ENCODE measurements at places on chromosomes 13 and 19.
A peak's percentile ranks its signal among the peaks of the same experiment; 100 is the strongest.

GRCh38 chr13:23985839-23986238 is 88.5 kb upstream of the C1QTNF9B start:
- DNase-seq: no peak

GRCh38 chr19:17023805-17024204 is 2.8 kb downstream of the CPAMD8 start:
- DNase-seq: no peak

DNA sequence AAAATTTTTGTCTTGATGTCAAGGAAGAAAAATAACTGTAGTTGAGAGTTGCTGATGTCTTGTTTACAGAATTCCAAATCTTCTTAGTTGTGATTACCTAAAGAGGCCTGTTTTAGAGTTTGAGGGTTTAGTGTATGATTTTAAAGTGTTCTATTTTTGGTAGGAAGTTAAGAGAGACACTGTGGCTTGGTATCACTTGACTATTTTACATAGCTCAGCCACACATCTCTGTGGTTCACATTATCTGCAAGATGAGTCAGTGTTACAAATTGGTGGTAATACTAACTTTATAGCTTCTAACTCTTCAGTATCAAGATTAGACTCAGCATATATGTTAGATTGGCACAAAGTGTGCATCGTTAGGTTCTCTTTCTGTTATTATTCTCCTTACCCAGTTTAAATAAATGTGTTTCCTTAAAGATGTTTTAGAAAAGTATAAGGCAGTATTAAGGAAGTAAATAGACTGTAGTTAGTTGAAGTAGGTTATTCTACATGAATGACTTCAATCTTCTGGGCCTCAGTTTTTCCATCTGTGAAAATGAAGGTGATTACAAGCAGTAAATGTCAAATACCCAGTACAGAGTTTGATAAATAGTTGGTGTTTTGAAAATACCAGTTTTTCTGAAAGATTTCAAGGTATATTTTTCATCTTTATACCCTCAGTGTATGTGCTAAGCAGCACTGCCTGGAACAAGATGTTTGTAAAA is 33.4 kb downstream of the COG6 start:
- DNase-seq: peak; percentile 12

DNA sequence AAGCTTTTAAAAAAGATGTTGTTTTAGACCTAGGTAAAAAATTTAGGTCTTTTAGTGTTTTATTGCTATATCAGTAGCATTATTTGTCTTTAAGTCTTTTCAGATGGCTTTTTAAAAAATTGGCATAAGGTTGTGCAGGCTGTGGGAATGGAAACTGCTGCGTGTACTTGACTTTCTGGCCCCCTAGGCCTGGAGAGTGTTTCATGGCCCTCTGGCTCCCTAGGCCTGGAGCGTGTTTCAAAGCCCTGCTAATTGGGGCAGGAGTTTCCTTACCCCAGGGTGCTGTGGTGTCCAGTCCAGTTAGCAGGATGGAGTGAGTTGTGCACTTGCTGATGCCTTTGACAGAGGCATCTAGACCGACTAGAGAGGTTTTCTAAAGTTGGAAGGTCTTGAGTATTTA is 23.8 kb downstream of the PRAM1 start:
- DNase-seq: no peak

GRCh38 chr13:103639326-103639725 is 573.1 kb upstream of the SLC10A2 start:
- no peak for DNase-seq

GRCh38 chr19:57403737-57404563 is 7.0 kb upstream of the ZNF17 start:
- no peak for DNase-seq

GRCh38 chr13:106700439-106700838 is 132.5 kb upstream of the ARGLU1 start:
- no peak for DNase-seq

GRCh38 chr19:39084732-39085080 is 538 bp downstream of the ACP7 start:
- no peak for DNase-seq

DNA sequence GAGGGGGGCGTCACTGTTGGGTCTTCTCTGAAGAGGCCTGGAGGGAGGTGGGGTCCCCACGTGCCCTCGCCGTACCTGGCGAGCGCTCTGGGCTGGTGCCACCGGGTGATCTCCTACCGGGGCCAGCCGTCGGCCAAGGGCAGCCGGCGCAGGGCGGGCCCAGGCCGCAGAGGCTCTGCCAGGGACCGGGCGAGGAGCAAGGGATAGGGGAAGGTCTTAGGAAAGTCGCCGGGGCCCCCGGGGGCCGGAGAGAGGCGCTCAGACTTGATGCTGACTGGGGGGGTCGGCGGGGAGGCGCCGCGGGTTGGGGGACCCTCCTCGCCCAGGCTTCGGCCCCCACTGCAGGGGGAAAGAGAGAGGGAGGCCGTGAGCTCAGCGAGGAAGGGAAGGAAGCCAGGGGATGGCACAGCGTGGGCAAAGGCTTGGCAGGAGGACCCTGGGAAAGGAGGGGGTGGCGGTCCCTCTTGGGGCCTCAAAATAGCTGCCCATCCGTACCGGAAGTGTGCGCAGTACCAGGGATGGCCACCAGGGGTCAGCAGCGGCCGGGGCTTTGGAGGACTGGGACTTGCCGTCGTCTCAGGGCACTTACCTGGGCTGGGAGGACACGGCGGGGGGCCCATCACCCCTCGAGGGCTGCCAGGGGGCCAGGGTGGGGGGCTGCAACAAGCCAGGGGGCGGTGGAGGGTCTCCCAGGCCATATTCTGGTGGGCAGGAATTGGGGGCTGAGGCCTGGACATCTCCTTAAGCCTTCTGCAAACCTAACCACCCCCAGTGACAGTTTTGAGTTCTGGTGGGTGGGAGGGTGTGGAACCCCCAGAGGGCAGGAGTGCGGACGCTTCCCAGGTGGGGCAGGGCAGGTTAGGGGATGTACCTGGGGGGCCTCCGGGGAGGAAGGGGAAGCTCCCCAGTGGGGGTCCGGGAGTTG is 7.7 kb upstream of the TMEM161A start:
- DNase-seq: peak; percentile 92

- no peak for DNase-seq
Measured at GRCh38 chr13:24672141-24673132, 7.8 kb upstream of the ATP12A start.

GRCh38 chr19:18501832-18502231 is 20.0 kb downstream of the ELL start:
- DNase-seq: no peak

GRCh38 chr13:58455094-58455493 is 823.5 kb downstream of the PCDH17 start:
- DNase-seq: no peak

- no peak for DNase-seq
Measured at GRCh38 chr13:21059641-21060337, 1.6 kb downstream of the LATS2 start.

DNA sequence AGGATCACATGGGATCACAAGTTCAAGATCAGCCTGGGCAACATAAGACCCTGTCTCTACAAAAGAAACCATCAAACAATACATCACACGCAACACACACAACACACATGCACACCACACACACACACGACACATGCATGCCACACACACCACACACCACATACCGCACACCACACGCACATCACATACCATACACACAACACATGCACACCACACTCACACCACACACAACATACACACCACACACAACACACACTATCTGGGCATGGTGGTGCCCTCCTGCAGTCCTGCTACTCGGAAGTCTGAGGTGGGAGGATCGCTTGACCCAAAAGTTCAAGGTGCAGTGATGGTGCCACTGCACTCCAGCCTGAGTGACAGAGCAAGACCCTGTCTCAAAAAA is 198.3 kb downstream of the USP12 start:
- DNase-seq: no peak

GRCh38 chr19:43658001-43658400 is 12.0 kb downstream of the PLAUR start:
- no peak for DNase-seq

DNA sequence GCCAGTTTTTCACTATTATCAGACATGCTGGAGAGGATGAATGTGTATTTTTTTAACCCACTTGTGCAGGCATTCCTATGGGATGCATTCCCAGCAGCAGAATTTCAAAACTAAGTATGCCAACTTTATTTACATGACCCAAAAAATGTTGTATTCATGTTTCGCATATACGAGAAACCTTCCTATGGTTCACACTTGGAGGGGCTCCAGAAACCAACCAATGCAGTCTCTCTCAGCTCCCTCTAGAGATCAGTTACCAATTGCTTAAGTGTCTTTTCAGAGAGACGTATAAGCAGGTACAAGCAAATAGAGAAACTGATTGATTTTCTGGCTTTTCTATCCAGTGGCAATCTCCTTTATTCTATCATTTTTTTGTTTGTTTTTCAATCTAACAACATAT is 5.5 kb upstream of the PTOV1 start:
- DNase-seq: no peak

GRCh38 chr13:80447747-80448146 is 106.8 kb upstream of the SPRY2 start:
- DNase-seq: no peak

GRCh38 chr19:51123381-51123800 is 1.3 kb upstream of the SIGLEC9 start:
- no peak for DNase-seq
